D341Med (cell line): ENCODE measurements at places on chromosomes 1 and 21.

GRCh38 chr1:109624201-109625010, 4.8 kb downstream of the AMPD2 start:
- peak; percentile 46 for DNase-seq

- DNase-seq, result peak; percentile 43
Observed at GRCh38 chr1:107877092-107877491, 87.9 kb downstream of the VAV3 start.

- DNase-seq, result peak; percentile 69
Observed at GRCh38 chr1:149942207-149942606, 5.5 kb upstream of the MTMR11 start.

DNA sequence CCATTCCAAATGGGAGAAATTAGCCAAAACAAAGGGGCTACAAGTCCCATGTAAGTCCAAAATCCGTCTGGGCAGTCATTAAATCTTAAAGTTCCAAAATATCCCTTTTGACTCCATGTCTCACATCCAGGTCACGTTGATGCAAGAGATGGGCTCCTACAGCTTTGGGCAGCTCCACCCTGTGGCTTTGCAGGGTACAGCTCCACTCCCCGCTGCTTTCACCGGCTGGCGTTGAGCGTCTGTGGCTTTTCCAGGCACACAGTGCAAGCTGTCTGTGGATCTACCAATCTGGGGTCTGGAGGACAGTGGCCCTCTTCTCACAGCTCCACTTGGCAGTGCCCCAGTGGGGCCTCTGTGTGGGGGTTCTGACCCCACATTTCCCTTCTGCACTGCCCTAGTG, 130.2 kb downstream of the TPR start:
- DNase-seq, result no peak

DNA sequence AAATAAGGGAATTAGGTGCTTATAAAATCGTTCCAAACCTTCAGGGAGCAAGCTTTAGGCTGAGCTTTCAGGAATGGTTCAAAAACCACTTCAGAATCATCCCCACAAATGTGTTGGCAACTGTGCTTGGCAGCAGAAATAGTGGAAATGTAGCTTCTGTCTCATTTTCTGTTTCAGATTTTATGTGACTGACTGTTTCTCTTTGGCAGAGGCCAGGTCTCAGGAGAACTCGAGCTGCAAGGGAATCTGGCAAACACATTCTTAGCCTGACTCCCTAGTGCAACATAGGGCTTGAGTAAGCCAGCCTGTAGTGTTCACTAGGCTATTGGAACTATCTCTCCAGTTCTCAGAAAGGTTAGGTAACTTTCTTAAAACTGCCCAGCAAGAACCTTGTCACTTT, 128.6 kb downstream of the PLA2G4A start:
- no peak for DNase-seq

DNA sequence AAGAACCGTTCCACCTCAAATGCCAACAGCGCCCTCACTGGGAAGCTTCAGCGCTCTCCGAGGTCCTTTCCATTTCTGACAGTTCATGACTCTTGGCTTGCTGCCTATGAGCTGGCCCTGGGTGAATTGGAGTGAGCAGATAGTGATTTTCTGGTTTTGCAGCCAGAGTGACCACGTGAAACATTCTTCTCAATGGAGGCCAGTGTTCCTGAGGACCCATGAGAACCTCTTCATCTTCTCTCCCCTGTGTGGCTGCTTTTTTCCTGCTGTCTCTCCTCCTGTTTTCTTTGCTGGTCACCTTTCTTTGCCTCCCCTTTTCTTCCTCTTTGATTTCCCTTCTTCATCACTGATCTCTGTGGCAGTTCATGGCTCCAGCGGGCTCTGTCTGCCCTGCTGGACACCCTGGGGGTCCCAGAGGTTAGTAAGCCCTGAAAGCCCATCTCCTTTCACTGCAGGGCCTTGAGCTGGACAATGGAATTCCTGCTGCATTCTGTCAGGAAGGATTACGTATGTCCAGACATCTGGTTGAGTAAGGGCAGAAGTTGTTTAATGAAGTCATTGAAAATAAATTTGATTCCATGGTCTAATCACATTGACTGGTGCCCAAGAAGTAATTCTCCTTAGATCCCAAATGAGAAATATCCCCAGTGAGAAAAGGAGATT, 29.9 kb downstream of the VASH2 start:
- DNase-seq, result no peak

DNA sequence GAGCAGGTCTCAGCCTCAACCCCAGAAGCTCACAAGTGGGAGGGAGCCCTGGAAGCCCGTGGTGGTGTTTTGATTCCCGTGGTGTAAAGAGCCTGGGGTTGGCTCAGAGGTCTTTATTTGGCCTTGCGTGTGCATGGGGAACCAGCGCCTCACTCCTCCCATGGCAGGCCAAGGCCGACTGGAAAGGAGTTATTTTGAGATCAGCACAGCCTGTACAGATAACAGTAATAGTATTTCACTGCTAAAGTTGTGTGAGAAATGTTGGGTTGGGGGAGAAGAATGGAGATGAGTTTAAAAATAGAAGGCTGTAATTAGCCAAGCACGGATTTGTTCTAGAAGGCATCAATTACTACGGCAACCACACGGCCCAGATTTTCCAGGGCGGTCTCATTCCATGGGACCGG, 186.5 kb downstream of the DYRK1A start:
- DNase-seq, result no peak

DNA sequence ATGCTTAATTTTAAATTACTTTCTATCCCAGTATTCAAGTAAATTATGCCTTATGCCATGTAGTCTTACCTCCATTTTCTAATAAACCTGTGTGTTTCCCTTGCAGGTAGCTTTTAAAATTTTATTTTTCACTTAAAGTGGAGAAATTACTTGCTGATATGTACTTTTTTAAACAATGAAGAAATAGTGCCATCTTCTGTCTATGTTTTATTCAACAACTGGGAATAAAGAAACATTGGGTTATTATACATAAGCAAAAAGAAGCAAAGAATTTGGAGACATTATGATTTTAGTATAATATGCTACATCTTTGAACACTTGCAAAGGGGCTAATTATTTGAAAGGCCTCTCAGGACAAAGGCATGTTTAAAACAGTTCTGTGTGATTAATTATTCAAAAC, 1912.9 kb downstream of the MRPL39 start:
- DNase-seq, result no peak

- DNase-seq, result no peak
Observed at GRCh38 chr1:182709855-182710254, 25.5 kb upstream of the RGS8 start.

DNA sequence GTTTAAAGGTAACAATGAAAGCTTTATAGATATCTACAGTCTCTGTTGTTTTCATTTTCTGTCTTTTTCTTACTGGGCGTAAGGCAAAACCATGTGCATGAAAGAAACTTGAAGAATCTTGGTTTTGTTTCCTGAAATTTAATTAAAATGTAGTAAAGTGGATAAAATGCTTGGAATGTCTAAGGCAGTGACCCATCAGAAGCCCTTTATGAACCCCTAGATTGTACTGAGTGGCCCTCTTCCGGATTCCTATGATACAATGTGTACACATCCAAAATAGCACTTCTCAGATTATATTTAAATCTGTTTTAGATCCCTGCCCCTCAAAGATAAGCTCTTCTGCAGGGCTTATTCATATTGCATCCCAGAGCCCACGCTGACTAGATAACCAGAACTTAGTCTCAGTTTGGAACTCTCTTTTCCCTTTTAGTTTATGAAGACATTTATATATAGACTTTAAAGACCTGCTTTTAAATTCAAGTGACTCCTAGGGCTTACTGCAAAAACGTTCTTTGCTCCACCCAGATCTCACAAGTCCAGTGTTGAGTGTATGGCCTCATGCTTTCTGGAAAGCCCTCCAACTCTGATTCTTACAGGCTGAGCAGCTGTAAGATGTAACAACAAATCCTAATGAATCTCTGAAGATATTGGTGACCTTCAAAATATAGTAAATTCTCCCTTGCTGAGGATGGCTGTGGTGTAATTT, 142.9 kb downstream of the LRRC7 start:
- DNase-seq, result no peak

GRCh38 chr1:226958300-226958699, 18.2 kb downstream of the COQ8A start:
- DNase-seq, result no peak

DNA sequence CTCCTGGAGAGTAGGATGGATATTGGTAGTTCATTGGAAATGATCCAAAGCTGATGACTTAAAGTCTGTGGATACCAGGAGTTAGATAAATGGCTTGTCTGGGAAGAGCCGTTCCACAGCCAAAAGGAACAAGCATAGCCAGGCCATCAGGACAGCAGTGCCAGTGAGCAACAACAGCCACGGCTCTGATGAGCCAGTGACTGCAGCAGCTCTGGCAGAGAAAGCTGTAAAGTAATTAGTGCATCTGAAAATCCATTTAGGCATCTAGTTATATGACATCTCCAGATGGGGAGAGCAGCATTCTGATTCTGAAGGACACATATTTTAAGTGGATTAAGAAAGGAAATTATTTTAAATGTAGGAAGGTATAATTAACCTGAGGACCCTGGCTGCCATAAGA, 256.2 kb upstream of the PLXNA2 start:
- DNase-seq, result no peak

- no peak for DNase-seq
Observed at GRCh38 chr1:46157916-46158311, 17.0 kb upstream of the TSPAN1 start.

DNA sequence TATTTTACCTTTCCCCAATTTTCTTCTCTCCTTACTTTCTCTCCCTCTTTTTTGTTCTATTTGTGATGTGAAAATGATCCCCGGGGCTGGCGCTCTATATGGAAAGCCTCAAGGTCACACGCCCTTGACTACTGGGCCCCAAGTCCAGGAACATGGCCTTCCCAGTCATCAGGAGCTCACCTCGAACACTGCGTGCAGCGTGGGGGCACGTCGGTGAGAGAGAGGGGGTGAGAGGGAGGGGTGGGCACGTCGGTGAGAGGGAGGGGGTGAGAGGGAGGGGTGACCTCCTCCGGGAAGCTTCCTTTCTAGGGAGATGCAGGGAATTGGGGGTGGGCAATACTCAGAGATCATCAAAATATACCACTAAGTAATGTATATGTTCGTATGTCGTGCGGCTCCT, 94.6 kb upstream of the TMPRSS2 start:
- no peak for DNase-seq

- no peak for DNase-seq
Observed at GRCh38 chr1:213057264-213058059, 6.4 kb downstream of the RPS6KC1 start.

- DNase-seq, result no peak
Observed at GRCh38 chr1:205583461-205584130, 48.2 kb downstream of the ELK4 start.

GRCh38 chr1:13706046-13706445, 6.1 kb downstream of the PRDM2 start:
- DNase-seq, result no peak

- DNase-seq, result no peak
Observed at GRCh38 chr1:4603295-4604110, 50.9 kb upstream of the AJAP1 start.

DNA sequence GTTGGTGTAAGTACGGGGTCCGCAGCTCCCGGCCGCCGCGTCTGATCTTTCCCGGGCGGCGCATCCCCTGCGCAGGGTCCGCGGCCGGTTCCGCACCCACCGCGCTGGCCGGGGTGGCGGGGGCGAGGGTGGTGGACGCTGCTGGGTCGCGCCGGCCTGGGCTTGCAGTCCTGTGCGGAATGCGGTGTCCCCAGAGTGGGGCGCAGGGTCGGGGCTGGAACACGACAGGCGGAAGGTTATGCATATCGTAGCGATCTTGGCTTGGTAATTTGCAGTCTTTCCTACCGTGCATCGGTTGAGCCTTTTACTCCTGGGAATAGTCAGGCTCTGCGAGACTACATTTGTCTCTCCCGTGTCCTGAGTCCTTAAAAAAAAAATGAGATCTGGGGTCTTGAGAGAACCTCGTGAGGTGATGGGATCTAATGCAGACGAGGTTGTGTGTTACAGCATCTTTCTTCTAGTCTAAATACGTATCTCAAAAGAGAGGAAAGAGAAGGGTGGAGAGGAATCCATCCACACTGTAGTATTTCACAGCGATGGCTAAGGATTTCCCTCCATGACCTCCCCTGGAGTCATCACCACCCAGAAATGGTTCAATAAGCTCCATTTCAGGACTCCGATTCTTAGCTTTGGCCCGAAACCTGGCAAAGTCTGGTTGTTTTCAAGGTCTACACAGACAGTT, 572 bp downstream of the ATP1B1 start:
- DNase-seq, result no peak
